NCI-H1930 (cell line): ENCODE measurements at places on chromosomes 3 and 15.

GRCh38 chr3:129257609-129258008, 8.2 kb downstream of the COPG1 start:
- no peak for DNase-seq

GRCh38 chr3:143135150-143135549, 15.6 kb downstream of the CHST2 start:
- DNase-seq, result no peak

DNA sequence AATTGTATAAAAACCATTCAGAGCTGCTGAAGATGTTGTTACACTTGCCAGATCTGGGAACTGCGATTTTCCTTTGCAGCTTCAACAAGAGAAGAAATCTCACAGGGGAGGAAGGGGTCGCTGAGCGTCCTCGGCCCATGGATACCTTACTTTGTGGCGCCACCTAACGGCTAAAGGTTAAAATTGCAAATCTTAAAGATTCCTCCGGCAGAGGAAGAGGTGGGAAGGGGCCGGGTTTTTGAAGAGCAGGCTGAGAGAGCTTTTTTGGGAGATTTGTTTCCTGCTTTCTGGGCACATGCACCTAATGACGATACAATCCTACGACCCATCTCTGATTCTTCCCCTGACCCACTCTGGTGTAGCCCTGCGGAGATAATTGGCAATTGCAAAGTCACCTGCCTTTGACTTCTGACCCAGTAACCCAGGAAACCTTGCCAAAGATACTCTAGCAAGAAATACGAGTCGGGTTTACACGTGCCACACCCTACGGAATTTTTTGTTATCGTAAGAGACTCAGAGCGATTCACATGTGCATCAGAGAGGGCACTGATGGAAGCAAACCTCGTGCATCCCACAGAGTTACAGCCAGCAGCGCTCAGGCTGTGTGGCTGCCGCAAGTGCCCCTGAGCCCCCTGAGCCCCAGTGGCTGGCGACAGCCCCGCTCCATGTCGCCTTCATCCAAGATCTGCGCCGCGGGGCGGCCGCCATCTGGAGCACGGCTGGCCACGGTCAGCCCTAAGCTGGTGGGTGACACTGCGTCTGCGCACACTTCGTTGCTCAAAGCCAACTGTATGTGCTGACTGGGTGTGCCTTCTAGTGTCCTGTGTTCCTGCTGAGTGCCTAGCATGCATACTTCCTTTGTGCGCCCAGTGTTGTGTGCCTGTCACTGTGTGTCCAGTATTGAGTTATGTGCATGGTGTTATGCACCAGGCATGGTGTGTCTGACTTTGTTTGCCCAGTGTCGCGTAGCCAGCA, 55.2 kb upstream of the CHRNA7 start:
- DNase-seq, result peak; percentile 37

- no peak for DNase-seq
Measured at GRCh38 chr3:178060407-178060806, 475.8 kb upstream of the KCNMB2 start.

DNA sequence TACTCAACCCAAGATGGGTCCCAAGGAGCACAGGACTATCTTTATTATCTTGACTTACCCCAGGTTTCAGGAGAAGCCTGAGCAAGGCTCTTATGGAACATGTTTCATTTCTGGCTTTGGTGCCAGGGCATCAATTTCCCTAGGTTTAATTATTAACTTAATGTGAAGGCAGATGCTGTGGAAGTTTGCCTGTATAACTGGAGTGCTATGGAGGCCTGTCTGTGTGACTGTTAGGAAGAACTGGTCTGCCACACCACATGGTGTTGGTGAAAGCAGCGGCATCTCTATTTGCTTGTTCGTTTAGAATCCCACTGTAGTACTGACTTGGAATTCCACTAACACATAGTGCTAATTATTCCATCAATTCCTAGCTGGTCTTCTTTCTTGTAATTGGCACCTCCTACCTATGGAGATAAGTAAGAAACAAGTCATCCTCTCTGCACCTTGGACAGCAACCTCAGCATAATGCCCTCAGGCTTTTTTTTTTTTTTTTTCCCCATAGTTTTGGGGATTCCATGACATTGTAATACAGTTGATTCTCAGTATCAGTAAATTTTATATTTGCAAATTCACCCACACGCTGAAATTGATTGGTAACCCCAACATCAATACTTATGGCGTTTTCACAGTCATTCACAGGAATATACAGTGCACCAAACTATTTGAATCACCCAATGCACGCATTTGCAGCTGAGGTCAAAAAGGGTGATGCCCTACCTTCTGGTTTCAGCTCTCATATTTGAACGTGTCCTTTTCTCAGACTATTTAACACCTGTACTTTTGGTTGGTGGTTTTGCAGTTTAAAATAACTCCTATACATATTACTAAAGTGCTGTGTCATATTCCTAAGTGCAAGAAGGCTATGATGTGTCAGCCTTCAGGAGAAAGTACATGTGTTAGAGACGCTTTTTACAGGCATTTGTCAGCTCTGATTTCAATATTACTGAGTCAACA, 772.8 kb upstream of the LMCD1 start:
- DNase-seq, result no peak

DNA sequence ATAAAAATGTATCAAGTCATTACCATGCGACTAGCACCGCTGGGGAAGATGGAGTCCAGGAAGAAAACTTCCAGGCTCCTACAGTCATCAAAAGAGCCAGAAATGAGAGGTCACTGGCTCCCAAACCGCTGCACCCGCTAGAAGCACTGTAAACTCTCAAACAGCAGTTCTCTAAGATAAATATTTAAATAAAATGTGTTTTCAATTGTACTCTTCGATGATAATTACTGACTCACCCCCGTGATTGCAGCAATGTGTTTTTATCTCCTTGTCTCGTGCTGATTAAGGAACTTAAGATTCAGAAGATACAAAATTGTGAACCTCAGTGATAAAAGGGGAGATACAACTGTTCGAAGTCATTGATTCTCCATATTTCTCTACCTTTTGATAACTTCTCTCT, 45.8 kb upstream of the FOXP1 start:
- DNase-seq, result no peak

GRCh38 chr15:75107516-75107907, 84.1 kb downstream of the PPCDC start:
- DNase-seq, result no peak

DNA sequence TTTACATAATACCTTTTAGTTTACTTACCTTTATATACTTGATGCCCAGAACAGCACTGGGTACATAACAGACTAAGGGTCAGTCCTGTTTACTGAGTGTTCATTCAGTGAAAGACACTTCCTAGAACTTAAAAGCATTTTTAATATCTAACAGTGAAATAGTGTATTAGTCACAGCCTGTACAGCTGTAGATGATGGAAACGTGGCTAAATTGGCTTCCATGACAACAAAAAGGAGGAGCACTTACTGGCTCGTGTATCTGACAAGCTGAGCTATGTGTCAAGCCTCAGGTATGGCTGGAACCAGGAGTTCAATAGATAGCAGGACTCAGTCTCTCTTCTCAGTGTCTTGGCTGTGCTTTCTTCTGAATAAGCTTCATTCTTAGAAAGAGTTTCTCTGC, 40.2 kb downstream of the CMTM8 start:
- no peak for DNase-seq

GRCh38 chr15:90463381-90463780, 66.3 kb upstream of the CRTC3 start:
- no peak for DNase-seq

- no peak for DNase-seq
Measured at GRCh38 chr15:88635318-88635717, 3.5 kb upstream of the ISG20 start.

- no peak for DNase-seq
Measured at GRCh38 chr15:68364028-68364659, 67.8 kb downstream of the ITGA11 start.

DNA sequence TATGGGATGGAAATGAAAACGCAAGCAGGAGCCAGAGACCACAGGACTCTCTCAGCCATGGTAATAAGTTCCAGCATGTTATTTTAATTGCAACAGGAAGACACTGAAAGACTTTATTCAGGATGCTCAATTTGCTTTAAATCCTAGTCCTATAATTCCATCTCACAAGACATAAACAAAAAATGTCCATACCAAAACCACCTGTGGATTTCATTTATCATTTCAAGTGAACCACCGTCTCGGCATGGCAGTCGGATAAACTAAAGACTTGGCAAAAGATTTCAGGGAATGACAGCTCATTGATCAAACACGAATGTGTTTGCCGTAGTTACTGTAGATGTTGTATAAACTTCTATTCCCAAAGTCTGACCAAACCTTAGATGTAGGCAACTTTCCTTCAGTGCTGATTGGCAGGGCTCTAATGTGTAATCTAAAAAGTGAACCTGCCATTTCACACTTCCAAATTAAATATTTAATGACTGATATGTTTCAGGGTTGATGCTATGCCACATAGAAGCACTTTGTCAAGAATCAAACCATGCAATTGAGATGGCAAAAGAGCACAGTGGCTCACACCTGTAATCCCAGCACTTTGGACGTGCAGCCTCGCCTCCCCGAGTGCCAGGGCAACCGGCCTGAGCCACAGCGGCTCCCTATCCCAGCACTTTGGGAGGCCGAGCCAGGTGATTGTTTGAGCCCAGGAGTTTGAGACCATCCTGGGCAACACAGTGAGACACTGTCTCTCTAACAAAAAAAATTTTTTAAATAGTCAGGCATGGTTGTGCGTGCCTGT, 331.7 kb downstream of the MAGI1 start:
- no peak for DNase-seq

- DNase-seq, result no peak
Measured at GRCh38 chr15:67531379-67531914, 10.5 kb downstream of the C15orf61 start.

DNA sequence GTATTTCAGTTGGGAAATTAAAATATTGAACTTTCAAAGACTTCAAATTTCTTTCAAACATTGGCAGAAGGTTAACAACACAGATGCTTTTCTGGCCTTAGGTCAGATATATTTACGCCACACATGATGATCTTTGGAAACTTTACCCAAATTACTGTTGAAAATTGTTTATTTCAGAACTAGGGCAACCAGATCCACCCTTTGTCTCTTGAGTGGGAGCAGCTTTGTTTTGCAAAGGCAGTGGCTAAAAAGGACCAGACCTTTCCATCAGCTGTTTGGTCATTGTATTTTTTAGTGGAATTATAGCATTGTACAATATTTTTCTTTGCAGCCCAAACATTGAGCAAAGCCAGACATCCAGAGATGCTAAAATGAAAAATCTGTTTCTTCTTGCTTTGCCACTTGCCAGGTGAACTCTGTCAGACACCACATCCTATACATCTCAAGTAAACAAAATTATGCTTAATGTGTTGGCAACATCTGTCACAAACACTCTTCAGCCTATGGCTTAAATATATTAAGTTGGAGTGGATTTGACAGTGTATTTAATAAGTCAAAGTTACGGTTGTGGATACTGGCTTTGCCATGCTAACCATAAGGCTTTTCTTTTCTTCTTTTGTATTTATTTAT, 651.9 kb downstream of the RBMS3 start:
- no peak for DNase-seq

DNA sequence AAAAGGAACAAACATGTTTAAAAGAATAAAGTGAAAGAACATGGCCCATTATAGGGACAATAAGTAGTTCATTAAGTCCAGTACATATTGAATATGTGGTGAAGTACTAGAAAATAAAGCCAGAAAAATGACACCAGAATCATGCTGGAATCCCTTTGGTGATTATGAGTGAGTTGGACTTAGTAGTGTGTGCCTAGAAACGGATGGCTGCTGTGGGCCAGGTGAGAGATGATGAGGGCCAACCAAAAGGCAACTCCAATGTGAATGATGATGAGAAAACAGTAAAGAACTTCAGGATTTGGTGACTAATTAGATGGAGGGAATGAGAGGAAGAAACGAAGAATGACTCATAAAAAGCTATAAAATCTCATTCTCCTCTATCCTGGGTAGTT, 3.3 kb downstream of the CRYGS start:
- DNase-seq, result no peak

- no peak for DNase-seq
Measured at GRCh38 chr3:149487598-149488197, 13.2 kb downstream of the TM4SF4 start.

DNA sequence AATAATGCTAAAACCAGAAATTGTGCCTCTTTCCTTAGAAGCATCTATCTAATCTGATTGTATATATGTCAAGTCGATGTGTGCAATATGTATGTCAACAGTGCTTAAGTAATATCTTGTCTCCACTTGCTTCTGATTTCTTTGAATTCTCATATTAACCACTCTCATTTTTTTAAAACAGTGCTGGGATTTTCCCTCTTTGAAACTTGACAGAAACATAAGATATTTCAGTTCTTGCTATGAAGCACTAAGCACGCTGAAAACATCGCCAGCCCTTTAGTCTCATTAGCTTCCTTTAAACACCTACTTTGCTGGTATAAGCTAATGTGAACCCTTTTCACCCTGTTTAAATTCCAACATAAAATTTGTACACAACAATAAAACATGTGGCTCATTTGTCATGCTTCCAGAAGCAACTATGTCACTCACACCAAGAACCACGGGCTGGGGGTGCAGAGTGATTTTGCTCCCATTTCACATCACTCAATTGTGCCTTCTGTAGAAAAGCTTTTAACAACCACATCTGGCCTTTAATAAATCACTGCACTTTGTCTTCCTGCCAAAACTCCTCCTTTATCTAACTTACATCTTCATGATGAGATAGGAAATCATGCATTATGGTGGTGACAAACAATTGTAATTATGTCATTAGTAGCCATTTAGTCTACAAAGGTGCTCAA, 185.2 kb downstream of the FOXP1 start:
- no peak for DNase-seq

DNA sequence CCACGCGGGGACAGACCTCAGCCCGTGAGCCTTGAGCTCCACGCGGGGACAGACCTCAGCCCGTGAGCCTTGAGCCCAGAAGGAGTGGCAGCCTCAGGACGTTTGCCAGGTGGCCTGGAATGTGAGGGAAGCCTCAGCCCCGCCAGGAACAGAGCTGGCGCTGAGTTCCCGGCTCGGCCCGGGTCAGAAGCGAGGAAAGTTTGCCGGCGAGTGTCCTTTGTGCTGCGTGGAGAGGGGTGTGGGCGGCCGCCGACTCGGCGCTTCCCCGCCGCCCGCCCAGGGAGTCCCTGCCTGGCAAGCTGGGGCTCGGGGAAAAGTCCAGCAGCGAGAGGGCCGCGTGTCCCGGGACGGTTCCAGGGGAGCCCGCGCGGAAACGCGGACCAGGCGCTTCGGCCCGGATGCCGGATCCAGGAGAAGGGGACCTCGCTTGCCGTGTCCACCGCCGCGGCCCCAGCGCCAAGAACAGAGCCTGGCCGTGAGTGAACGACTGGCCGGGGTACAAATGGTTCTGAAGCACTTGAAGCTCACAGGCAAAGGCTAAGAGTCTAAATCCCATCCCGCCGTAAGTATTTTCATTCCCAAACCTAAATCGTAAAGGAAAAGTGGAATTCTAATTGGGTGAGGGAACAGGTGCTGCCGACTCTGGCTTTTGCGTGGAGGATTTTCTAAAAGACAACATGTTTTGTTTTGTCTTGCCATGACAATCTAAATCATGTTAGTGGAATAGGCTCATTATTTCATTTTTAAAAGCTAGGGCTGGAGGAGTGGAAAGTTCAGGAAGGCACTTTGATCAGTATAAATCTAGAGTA, 1.7 kb downstream of the LRRN1 start:
- DNase-seq, result no peak

DNA sequence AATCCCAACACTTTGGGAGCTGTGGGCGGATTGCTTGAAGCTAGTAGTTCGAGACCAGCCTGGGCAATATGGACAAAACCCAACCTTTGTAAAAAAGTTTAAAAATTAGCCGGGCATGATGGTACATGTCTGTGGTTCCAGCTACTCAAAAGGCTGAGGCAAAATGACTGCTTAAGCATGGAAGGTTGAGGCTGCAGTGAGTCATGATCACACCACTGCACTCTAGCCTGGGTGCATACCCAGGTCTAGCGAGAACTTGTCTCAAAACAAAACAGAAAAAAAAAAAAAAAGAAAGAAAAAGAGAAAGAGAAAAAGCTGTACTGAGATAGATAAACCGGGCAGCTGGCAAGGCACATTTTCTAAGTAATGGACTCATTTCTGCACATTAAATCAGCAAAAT, 10.6 kb downstream of the ARPP19 start:
- no peak for DNase-seq
